ENCODE measurements at places on chromosomes 5 and 9.

GRCh38 chr9:12719431-12719830, 26.2 kb downstream of the TYRP1 start:
- DNase-seq = no peak

DNA sequence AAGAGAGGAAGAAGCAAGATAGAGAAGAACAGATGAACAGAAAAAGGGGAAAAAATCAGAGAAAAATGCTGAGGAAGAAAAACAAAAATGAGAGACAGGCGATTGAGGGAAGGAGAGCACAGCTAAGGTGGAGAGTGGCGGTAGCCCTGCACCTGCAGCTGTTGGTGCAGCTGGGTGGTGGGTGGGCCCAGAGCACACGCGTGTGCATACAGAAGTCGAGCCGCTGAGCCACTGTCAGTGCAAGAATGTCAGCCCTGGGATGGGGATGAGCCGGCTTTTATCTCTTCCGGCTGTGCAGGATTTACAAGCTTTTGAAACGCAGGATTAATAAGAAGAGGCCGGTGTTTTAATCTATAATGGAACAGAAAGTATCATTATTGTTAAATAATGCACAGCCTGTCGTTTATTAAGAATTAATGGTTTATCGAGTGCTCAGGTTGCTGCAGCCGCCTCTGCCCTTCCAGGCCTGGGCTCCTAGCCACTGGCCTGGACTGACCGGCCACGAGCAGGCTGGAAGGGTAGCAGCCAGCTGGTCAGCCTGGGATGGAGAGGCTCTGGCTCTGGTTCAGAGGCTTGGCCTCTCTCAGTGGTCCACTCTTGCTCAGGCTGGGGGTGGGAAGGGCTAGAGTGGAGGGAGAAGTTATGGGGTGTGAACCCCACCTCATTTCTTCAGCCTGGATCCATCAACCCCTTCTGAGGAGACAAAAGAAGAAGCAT, 68.7 kb downstream of the PCDH1 start:
- no peak for DNase-seq

DNA sequence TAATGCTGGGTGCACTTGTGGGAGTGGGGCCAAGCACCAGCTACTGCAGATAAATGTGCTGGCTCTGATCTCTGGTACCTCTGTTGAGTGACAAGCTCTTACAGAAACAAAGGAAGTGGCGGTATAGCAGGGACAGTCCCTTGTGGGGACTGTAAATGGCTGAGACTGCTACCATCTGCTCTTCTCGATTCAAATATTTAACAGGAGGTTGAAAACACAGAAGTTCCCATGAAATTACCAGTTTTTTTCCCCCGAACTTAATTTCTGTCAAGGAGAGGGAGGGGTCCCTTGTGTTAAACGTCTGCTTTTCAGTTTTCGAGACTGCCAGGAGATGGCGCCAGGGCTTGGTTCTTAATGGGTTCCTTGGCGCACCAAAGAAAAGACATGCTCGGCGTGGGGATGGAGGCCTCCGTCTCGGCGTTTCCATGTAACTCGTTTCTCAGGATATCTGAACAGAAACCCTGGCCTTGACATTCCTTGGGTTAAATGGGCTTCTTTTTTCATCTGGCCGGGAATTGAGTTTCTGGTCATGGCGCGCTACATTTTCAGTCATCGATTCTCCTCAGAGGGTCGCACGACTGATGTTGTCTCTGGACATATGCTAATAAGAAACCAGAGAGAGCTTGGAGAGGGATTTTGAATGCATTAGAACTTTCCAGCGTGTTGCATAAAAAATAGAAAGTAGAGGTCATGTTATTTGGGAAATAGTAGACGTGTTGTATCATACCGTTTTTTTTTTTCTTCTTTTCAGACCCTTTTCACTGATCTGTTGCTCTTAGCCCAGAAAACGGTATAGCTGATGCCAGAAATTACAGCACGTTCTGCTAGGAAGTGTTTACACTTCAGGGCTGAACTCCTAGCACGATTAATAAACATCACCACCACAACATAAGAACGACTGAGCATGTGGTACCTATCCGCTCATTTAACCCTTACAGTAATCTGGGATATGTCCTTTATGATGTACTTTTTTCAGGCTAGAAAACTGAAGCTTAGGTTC, 64.0 kb downstream of the CARTPT start:
- DNase-seq = no peak

- peak; percentile 23 for DNase-seq
These were observed 46.4 kb upstream of the CTNNA1 start for GRCh38 chr5:138706655-138707480.

DNA sequence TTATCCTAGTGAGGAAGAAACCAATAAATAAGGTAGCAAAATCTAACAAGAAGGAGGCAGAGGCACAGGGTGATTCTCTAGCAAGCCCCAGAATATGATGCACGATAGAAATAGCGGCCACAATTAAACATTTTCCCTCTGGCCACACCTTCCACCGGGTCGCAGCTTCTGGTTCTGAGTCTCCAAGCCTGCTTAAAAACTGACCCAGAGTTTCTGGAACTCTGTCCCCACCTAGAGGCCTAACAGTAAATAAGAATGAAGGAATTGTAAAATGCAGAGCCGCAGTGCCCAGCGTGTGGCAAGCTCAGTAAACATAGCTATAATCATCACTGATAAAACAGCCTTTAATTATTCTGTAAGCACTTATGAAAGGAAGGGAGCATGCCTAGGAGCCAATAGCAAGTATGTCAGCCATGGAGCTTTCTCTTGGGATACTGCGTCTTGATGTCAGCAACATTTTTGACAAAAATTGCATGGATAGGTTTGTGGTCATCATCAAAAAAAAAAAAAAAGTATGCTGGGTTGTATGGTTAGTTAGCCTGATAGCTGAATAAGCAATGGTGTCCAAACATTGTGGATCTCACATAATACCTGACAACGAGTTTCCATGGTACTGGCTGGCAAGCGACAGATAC, 465.5 kb downstream of the DNAH5 start:
- no peak for DNase-seq

GRCh38 chr9:121645853-121646807, 5.3 kb upstream of the DAB2IP start:
- DNase-seq = no peak

GRCh38 chr9:4058931-4059330, 240.9 kb downstream of the GLIS3 start:
- DNase-seq = no peak

DNA sequence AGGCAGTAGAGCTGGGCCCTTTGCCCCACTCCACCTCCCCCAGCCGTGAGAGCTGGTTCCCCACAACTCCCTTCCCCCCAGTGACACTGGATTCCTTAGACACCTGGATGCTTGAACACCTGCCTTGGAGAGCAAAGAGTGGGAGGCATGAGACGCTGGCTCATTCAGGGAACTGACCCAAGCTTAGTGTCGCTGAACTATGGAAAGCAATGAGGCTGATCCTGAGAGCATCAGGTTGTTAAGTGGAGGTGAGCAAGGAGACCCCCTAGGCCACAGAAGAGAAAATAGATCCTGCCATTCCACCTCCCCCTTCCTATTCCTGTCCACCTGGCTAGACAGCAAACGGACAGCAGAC, 2.0 kb downstream of the CCL19 start:
- DNase-seq = no peak

DNA sequence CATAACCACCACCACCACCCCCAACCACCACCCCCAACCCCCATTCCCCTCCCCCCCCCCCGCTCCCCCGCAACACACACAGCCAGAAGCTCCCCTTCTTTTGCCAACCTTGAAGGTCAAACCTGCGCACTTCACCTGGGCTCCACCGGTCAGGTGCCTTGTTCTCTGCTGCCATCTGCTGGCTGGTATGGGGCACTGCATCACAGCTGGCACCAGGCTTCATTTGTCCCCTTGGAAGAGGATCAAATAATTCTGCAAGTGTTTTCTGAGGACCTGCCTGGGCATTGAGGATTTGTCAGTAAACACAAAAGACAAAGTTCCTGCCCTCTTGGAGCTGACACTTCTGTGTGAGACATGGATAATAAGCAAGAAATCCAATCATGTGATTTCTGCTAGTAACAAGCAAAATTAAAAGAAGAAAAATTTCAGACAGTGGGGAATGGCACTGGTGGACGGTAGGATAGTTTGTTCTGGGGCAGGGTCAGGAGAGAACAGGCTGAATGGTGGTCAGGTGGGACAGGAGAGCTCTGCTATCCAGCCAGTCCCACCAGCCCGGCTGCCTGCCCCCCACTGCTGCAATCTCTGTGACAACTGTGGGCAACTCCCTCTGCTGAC, 55.6 kb upstream of the LMX1B start:
- DNase-seq = no peak

GRCh38 chr5:163821142-163821541, 315.7 kb downstream of the MAT2B start:
- no peak for DNase-seq

DNA sequence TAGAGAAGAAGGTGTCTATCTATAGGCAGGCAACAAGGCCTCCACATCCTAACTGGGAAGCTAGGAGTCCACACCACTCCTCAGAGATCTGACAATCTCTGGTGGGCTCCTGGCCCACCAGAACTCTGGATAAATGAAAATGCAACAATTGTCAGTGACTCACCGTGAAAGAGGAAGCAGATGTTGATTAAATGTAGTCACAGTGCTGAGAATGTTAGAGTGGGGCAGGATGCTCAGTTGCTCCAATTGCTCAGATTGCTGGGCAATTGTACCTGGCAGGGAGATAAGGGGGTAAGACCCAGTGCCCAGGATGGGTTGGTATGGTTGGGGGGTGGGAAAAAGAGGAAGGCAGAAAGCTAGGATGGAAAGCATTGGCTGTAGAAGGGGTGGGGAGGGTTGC, 4.3 kb downstream of the CCL19 start:
- DNase-seq = no peak

GRCh38 chr9:116156621-116157314, 3.2 kb downstream of the PAPPA start:
- DNase-seq = peak; percentile 64

- no peak for DNase-seq
These were observed 82.2 kb upstream of the CNTLN start for GRCh38 chr9:17052626-17053025.

GRCh38 chr5:22663134-22663533, 190.0 kb downstream of the CDH12 start:
- no peak for DNase-seq

- DNase-seq = no peak
These were observed 184.9 kb upstream of the TAS2R1 start for GRCh38 chr5:9815051-9815450.

GRCh38 chr9:86997156-86997555, 49.9 kb upstream of the GAS1 start:
- DNase-seq = no peak

GRCh38 chr5:114192108-114192507, 169.8 kb upstream of the KCNN2 start:
- DNase-seq = no peak

DNA sequence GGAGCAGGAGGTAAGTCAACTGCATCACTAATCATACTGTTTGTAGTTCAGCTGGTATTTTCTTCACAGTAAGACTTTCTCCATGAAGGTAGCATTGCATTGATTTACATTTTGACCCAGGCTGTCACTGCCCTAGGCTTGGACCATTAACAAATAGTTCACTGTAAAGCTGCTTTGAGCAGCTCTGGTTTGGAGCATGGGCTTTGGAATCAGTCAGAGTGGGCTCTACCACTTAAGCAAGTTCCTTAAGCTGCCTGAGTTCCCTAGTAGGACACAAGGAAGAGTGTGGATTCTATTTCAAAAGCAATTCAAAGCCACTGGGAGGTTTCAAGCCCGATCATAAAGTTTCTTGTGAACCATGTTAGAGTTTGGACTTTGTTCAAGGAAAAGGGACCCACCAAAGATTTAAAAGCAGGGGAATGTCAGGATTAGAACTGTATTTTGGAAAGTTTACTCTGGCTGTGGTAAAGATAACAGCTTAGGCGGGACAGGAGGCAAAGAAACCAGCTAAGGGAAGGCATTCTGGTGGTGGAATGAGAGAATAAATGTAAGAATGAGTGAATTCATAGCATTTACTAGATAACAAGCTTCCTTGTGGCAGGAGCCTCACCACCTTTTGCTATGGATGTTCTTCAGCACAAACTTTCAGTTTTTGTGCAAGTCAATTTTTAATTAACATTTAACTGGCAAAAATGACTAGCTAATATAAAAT, 12.3 kb upstream of the PANK3 start:
- DNase-seq = no peak
